ENCODE measurements at places on chromosomes 7 and 10.

GRCh38 chr10:52135101-52135500 lies 179.0 kb upstream of the DKK1 start:
- DNase-seq, result no peak

DNA sequence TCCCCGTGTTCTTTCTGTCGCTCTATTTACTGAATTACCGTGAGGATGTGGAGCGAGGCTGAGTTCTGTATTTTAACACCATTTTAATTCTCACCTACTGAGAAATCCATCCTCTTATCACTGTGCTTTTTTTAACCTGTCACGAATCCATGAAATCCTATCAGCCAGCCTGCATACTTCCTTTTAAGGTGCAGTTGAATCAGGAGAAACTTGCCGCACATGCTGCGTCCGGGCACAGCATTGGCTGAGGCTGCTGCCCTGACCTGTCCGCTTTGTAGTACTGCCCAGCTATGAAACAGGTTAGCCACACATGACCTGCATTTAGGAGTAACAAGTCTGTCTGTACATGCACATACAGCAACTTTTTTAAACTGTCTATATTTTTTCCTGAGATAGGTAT lies 82.5 kb downstream of the EGFR start:
- no peak for DNase-seq

DNA sequence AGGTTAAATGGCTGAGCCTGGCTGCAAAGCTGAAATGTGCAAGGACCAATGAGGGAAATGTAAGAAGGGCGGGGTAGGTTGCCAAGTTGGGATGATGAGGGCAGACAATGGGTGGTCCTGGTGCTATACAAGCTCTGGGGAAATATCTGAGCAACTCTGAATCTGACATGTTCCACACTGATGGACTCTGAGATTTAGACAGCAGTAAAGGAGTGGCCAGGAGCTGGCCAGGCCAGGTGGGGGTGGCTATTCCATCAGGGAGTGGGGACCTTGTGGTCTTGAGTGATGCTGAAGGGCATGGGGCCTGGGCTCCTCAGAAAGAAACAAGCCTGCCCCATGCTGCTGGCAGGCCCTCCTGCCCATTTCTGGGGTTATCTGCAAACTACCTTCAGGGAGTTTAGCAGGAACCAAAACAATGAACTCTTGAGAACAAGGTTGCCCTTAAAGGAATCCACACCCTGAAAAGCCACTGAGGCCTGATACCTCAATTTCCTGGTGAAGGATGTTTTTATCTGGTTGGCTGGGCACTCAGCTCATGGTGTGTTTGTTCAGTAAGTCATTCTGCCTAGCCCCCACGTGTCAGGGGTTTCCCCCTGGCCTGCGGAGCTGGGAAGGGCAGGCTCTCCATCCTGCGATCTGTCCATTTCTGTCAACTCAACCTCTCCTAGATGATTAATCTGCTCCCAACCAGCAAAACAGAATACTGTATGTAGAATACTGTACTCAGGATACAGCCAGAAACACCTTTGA lies 143.3 kb upstream of the TNS3 start:
- DNase-seq, result no peak

- no peak for DNase-seq
These were observed 190.4 kb downstream of the SLC25A13 start for GRCh38 chr7:96131525-96131924.

DNA sequence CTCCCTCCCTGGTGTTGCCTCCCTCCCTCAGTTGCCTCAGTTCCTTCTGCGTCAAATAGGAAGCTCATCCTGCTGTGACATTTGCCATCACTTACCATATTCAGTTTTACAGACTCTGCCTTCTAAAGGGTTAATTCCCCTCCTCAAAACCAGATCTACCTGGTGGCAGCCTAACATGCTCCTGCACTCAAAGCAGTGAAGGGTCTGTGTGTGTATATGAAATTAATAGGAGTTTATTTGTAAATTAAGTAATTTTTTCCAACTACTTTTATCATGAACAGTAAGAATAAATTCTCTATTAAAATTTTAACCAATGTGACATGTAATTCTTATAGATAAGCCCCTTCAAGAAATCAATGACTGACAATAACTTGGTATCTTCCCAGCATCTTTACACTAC lies 158.6 kb upstream of the INSYN2A start:
- DNase-seq, result peak; percentile 31

GRCh38 chr7:90856351-90857070 lies 260.4 kb downstream of the CDK14 start:
- no peak for DNase-seq

DNA sequence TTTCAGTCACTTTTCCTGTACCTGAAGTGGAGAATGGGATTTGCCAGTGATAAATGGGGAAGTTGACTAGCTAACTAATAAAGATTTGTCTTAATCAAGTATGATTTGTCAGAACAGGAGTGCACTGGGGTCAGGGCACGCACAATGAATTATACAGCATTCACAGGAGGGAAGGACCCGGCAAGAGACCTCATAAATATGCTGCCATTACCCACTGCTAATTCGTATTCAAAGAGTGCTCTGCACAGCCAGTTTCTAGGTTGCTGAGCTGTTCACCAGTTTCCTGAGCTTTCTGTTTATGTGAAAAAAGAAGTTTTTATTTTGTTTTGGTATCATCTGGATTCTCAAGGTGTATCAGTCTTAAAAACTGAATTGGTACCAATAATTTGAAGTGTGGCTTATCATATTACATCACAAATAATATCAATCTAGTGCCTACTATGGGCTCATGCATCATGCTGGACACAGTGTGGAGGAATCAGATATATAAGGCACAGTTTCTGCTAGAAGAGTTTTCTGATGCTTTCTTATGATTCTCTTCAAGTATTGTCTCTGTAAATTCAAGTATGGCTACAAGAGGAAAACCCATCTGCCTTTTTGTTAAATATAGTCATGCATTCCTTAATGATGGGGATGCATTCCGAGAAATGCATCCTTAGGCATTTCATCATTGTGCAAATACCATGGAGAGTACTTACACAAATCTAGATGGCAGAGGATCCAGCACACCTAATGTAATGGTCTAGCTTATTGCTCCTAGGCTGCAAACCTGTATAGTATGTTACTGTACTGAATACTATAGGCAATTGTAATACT lies 202.2 kb downstream of the VTI1A start:
- DNase-seq, result peak; percentile 12

DNA sequence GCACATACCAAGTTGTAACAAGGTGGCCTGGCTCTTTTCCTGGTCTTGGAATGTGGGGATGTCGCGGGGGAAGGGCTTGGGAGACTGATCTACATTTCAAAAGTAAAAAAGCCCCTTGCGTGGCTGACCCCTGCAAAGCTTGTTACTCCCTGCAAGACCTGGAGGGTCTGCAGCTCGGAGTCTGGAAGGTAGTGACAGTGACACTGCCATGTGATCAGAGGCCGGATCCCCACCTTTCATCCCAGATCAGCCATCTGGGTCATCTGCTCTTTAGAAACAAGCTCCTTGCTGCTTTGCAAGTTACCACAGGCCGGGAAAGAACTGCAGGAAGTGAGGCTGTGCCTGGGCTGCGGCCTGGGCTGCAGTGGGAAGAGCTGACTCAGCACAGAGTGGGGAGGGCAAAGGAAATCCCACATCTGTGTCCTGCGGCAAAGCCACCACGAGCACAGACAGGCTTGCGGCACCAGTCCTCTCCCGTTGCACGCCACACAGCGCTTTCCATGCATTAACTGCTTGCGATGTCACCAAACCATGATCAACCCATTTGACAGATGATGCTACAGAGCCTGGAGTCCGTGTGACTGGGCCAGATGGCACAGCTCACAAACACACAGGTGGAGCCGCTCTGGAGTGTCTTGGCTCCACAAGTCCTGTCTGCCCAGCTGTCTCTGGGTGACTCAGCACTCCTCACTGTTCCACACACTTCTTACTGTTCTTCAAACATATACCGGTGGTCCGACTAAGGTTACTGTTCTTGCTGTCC lies 97.7 kb downstream of the SH3PXD2A start:
- DNase-seq, result peak; percentile 75

GRCh38 chr10:86260564-86260963 lies 106.0 kb downstream of the GRID1 start:
- no peak for DNase-seq

DNA sequence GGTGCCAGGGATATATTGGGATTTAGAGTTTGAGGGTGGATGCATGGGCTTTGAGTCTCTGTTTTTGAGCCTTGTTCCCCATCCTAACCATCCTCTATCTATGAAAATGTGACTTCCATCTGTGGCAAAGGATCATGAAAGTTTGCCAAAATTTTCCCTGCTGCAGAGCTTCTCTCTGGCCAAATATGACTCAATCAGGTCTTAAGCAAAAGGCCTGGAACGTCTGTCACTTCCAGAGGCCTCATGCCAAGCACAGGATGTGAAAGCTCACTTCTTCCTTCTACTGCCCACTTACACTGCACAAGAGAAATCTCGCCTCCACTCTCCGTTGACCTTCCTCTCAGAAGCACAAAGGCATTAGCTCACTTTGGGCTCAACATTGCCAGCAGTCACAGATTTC lies 696.9 kb upstream of the NRP1 start:
- DNase-seq, result peak; percentile 81

GRCh38 chr10:73953665-73954064 lies 42.7 kb downstream of the PLAU start:
- peak; percentile 59 for DNase-seq

GRCh38 chr7:84524714-84525694 lies 330.4 kb upstream of the SEMA3A start:
- peak; percentile 29 for DNase-seq

GRCh38 chr10:90977855-90978486 lies 57.1 kb upstream of the ANKRD1 start:
- no peak for DNase-seq

- no peak for DNase-seq
These were observed 191.5 kb downstream of the PHTF2 start for GRCh38 chr7:77989981-77990566.

- DNase-seq, result no peak
These were observed 130.7 kb downstream of the BAMBI start for GRCh38 chr10:28807760-28808613.

DNA sequence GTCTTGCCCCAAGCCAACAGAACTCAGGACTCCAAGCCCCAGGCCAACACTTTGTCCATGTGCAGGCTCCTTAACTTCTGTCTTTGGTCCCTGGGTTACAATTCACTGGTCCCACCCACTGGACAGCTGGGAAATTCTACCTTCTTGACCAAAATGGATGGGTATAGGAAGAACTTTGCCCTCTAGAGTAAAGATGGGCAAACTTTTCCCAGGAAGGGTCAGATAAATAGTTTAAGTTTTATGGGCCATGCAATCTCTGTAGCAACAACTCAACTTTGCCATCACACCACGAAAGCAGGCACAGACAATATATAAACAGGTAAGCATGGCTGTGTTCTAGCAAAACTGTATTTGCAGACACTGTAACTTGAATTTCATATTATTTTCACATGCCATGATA lies 147.1 kb downstream of the PLXNA4 start:
- DNase-seq, result no peak

DNA sequence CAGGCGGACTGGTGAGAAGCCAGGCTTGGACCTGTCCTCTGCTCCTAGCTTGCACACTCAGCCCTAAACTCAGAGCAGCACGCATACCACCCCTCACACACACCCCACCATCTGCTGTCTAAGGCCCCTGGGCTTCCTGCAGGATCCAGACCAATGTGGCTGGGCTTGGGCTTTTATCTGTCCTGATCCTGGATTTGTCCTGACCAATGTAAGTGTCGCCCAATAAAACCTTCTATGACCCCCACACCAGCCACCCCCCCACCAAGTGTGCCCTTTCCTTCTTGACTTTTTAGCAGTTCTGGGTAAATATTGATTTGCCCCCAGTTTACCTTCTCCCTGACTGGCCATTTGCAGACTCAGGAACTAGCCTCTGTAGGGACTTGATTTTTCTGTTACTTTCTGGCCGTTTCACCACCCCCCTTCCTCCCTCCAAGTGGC lies 1.7 kb upstream of the HOXA13 start:
- no peak for DNase-seq

DNA sequence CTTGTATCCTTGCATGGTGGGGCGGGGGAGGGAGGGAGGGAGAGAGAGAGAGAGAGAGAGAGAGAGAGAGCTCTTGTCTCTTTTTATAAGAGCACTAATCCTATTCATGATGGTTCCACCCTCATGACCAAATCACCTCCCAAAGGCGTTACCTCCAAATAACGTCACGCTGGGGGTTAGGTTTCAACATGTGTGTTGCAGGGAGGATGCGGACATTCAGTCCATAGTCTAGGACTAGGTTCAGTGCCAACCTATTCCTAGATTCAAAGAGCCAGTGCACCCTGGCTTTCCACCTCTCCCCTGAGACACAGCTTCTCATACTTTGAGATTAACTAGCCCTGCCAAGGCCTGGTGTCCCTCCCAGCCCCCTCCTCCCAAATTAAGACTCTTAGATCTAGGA lies 123.0 kb downstream of the GRK5 start:
- no peak for DNase-seq

- no peak for DNase-seq
These were observed 86.9 kb upstream of the GATAD1 start for GRCh38 chr7:92360387-92360786.

- DNase-seq, result no peak
These were observed 578.6 kb upstream of the FOXK1 start for GRCh38 chr7:4103352-4104091.

DNA sequence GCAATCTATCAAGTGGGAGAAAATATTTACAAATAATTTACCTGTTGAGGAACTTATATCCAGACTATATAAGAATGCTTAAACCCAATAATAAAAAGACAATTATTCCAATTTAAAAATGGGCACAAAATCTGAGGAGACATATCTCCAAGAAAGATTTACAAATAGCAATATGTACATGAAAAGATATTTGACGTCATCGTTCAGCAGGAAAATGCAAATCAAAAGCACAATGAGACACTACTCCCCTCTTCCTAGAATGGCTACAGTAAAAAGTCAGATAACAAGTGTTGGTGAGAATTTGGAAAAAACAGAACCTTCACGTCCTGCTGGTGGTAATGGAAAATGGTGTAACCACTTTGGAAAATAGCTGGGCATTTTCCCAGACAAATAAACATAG lies 457.0 kb downstream of the DPP6 start:
- no peak for DNase-seq

GRCh38 chr7:78124216-78124615 lies 325.6 kb downstream of the PHTF2 start:
- no peak for DNase-seq

- DNase-seq, result no peak
These were observed 934.6 kb downstream of the CCSER2 start for GRCh38 chr10:85262992-85263391.

- DNase-seq, result no peak
These were observed 1.1 kb upstream of the RABGEF1 start for GRCh38 chr7:66739477-66739876.

- DNase-seq, result no peak
These were observed 87.0 kb downstream of the PTPRN2 start for GRCh38 chr7:158500651-158501052.

DNA sequence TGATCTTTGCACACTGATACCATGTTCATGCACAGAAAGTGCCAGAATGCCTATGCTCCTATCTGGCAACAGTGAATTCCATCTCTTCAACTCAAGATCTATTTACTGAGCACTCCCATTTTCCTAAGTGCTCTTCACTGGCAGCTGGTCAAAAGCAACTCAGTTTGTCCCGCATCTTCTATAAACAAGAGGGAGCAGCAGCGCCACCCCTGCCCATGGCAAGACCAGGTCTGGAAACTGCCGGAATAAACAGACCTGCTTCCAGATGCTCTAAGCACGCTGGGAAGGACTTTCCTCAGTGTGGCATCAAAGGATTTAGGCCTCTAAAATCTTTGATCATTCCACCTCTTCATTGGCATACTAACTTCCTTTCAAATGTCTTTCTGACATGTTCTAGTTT lies 104.4 kb upstream of the MACROH2A2 start:
- DNase-seq, result no peak
